NCI-H460 (cell line): ENCODE measurements at places on chromosomes 6 and 20.

- DNase-seq, result peak; percentile 53
Measured at GRCh38 chr6:136288566-136289326, 900 bp downstream of the BCLAF1 start.

GRCh38 chr6:52221302-52221701 is 23.0 kb downstream of the IL17F start:
- no peak for DNase-seq

DNA sequence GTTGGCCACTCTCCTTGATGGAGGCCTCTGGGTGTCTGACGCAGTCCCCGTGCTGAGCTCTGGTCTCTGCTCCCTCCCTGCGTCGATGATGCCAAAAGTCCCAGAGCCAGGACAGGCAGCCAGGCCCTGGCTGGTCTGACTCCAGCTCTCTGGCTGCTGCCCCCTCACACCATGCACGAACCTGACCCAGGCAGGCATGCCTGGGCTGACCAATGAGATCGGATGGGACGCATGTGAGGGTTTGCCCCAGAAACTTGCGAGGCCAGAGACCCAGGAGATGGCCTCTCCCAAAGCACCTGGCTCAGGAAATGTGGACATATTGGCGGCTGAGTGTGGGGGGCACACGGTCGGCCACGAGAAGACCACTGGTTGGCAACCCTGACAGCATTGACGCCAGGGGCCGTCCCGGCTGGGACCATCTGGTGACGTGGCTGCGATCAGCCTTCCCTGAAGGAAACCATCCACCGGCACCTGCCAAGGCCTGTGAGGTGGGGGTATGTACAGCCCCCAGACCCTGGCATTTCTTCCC is 51.2 kb upstream of the FRMD1 start:
- DNase-seq, result no peak

DNA sequence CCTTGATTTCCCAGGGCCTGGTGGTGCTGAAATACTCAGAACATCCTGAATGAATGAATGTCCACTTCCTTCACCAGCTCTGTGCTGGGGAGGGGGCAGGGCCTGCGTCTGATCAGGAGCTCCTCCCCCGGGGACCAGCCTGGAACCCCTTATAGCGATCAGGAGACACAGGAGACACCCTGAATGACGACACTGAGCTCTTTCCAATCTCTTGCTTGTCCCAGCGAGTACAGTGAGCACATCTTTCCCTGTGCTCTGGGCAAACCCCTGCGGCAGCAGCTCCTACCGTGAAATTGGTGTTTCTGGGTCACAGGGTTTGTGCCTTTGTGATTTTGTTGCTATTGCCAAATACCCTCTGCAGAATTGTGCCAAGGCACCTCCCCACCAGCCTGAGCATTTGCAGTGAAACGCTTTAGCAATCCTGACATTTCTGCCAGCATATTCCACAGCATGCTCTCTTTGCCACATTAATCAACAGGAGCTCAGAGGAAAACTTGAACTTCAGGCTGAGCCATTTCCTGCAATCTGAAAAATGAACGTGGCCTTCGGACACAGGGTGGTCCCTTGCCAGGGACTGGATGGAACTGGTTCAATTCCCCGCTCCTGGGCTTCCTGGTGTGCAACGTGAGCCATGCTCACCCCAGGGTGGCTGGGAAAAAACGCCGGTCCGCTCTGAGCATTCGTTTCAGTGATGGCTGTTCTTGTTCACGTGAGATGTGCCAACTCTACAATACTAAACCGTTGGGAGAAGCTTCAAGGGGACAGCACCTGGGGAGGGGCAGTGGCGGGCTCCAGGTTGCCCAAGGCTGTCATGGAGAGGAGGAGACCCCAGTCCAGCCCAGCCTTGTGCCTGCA is 23.1 kb upstream of the MRGBP start:
- DNase-seq, result no peak

DNA sequence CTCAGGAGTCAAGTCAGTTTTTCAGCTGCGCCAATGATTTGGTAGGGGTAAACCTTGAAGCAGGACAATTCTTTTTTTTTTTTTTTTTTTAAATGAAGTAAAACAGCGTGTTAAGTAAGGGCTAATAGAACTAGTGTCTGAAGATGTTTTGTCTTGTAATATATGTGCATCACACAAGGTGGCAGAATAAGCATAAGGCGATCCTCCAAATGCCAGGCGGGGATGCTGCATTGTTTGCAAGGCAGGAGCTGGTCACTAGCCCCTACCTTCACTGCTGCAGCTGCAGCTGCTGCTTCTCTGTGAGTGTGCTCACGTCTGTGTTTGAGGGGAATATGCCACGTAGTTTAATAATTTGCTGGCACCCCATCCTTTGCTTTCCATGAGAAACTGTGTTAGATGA is 272.7 kb upstream of the MAP3K7 start:
- no peak for DNase-seq

GRCh38 chr20:34949120-34949519 is 6.5 kb downstream of the GSS start:
- DNase-seq, result no peak

DNA sequence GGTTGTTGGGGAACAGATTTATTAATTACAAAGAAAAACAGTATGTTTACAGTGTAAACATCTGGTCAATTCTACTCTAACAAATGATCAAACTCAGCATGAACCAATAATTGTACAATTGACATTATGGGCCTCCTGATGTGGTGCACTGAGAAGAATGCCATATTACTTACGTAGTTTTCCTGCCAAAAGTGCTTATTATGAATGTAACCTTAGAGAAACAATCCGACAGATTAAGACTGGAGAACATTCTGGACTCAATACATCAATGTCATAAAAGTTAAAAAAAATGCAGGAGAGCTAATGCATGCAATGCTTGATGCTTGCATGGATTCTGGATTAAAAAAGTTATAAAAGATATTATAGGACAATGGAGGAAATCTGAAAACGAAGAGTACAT is 69.0 kb downstream of the LYRM4 start:
- DNase-seq, result no peak

DNA sequence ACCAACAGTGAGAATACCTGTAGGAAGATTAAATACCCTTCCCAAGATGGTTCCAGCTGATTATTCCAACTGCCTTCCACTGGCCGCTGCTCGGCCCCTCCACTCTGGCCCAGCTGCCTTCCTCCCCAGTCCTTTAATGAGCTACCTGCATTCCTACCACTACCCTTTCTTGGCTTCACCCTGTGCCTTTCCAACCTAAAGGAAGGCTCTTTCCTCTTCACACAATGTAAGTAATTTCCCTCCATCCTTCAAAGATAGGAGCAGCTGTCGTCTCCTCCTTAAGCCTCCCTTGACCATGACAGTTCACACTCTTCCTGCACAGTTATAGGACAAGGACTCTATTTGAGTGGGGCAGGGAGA is 16.2 kb upstream of the SNX9 start:
- DNase-seq, result no peak

GRCh38 chr20:61841966-61842365 is 223.7 kb downstream of the TAF4 start:
- DNase-seq, result no peak

GRCh38 chr6:26089272-26089671 is 2.0 kb downstream of the HFE start:
- no peak for DNase-seq

DNA sequence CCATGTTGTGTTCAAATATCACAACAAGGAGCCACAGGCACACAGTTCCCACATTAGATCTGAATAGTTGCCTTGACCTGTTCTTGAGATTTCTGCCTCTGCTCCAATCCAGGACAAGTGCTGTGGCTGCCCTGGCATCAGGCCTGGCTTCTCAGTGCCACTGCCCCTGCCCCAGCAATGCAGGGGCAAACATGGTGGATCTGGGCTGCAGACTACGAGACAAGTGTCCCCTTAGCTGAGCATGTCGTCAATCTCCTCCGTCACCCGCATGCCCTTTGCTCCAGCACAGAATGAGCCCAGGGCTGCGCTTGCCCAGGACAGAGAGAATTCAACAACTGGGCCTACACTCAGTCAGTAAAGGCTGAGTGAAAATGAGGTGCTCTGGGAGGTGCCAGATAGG is 201.6 kb downstream of the SYNDIG1 start:
- no peak for DNase-seq

GRCh38 chr6:117605169-117605826 is 3.0 kb upstream of the GOPC start:
- peak; percentile 51 for DNase-seq

GRCh38 chr6:55423933-55424332 is 96.7 kb downstream of the GFRAL start:
- DNase-seq, result no peak

DNA sequence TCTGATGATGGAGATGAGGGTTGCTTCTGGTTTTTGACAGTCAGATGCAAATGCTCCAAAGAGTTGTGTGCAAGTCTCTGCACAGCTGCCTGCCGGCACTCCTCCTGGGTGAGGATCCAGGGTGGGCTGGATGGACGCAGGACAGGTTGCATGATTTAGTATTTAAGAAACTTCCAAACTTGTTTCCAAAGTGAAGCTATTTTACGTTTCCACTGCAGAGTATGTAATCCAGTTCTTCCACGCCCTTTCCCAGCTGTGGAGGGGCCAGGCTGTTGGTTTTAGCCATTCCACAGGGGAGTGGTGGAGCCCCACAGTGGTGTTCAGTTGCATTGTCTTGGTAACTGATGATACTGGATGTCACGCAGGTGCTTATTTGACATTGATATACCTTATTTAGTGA is 157.3 kb downstream of the THBS2 start:
- DNase-seq, result no peak

GRCh38 chr20:34965051-34965450 is 9.4 kb downstream of the MYH7B start:
- no peak for DNase-seq

GRCh38 chr20:25253606-25254275 is 5.9 kb downstream of the PYGB start:
- no peak for DNase-seq

GRCh38 chr6:151664390-151664789 is 143.1 kb upstream of the ESR1 start:
- no peak for DNase-seq

GRCh38 chr6:25010176-25010575 is 74.4 kb upstream of the RIPOR2 start:
- DNase-seq, result no peak

- DNase-seq, result no peak
Measured at GRCh38 chr20:4082406-4083097, 67.2 kb upstream of the RNF24 start.
